ENCODE measurements at places on chromosomes 6 and 20.

- DNase-seq = no peak
These were observed 117.6 kb downstream of the MRPL14 start for GRCh38 chr6:44009425-44010321.

GRCh38 chr20:57803508-57804005 is 93.7 kb upstream of the PMEPA1 start:
- DNase-seq = no peak

GRCh38 chr20:61706259-61706961 is 359.3 kb downstream of the TAF4 start:
- DNase-seq = no peak

DNA sequence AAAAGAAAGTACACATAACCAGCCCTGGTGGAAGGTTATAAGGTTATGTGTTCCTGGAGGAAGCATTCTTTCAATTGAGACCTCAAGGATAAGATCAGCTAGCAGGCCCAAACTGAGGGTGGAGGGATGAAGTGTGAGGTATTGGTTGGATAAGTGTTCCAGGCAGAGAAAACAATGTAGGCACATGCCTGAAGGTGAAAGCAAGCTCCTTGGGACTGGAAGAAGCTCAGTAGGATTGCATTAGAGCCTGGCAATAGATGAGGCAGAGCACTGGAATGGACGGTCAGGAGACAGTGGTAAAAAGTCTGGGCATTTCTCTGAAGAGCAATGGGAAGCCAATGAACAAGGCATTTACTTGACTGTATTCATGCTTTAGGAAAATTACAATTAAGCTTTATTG is 89.9 kb upstream of the SHLD1 start:
- no peak for DNase-seq

DNA sequence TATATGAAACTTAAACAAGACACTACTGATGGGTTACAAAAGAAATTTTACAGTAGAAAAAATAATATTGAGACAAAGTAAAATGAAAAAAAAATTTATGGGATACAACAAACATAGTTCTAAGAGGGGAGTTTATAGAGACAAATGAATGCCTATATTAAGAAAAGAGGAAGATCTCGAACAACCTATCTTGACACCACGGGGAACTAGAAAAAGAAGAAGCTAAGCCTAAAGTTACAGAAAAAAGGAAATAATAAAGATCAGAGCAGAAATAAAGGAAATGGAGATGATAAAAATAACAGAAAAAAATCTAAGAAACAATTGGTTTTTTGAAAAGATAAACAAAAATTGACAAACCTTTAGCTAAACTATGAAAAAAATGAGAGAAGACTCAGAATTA is 9.1 kb upstream of the ECHDC1 start:
- DNase-seq = no peak

- no peak for DNase-seq
These were observed 90.4 kb downstream of the CEP162 start for GRCh38 chr6:84137051-84137375.

DNA sequence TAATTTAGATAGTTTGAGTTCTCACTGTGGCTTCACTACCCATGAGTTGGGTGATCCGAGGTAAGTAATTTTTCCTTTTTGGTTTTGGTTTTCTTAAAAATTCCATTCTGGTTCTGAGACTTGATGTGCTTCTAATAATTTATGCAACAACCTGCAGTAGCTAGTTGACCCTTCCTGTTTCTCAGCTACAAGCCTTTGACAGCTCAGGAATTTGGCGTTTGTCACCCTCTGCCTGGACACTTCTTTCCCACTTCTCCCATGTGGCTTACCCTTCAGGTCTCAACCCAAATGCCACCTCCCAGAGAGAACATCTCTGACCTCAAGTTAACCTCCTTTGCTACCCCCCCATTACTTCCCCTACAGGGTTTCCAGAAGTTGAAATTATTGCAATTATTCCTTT is 49.7 kb upstream of the TSHZ2 start:
- DNase-seq = no peak

- no peak for DNase-seq
These were observed 49.9 kb downstream of the IPCEF1 start for GRCh38 chr6:154306696-154307095.

- DNase-seq = no peak
These were observed 28.7 kb downstream of the FKBP1A start for GRCh38 chr20:1364106-1364505.

DNA sequence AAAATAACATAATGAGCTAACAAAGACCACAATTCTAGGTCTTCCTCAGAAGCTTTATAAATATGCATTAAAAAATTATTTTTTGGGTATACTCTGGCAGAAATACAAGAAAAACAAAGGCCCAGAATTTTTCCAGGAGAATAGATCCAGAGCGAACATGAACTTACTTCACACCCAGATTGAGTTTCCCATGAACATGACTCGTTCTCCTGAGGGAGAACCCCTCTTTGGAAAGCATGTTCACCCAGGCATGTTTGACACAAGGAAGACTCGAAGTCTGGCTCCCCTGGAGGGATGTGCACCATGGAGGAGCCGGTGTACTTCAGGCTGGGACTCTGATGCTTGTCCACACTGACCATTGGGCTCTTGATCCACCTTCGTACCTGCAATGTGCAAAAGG is 56.1 kb downstream of the SGK1 start:
- DNase-seq = no peak

GRCh38 chr6:152246554-152247337 is 390.4 kb downstream of the SYNE1 start:
- no peak for DNase-seq

DNA sequence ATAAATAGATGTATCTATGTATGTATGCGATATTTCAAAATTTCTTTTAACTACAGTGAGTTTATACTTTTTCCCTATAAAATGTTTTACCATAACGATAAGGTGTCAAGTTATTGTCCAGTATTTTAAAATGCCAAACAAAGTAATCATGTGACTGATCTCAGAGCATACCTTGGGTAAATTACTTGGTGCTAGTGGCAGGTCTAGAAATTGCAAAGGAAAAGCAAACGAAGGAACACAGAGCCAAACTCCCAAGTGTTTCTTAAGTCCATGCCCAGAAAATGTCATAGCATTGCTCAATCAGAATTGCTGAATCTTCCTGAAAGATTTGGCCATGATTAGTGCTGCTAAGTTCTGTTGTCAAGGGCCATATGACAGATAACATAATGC is 77.5 kb downstream of the CAP2 start:
- no peak for DNase-seq

- no peak for DNase-seq
These were observed 572.0 kb downstream of the KIF16B start for GRCh38 chr20:16001286-16001685.

DNA sequence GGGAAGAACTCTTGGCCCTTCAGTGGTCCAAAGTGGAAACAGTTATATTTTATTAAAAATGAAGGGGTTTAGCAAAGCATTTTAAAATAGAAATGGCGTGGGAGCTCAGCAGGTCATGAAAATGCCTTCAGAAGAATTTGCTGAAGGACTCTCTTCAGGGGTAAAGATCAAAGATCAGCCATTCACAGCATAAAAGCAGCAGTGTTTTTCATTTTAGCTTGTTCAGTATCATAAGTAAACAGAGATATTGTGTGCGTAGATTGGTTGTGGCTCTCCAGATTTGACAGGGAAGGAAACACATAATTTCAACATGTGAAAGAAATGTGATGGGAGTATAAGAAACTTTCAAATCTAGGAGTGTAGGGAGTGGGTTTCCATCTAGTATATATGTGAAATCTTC is 519.2 kb upstream of the MAP3K7 start:
- no peak for DNase-seq

DNA sequence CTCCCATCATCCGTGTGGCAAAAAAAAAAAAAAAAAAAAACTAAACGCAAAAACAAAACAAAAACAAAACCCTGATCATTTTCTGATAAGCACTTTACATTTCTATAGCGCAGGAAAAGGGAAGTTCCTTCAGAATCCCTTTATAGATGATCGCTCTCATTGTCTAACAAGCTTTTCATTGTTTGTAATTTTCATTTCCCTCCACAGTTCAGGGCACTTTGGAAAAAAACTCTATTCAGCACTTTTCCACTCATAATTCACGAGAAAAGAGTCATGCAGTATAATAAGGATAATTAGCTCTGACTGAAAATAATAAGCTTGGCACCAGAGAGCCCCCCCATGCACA is 89.4 kb upstream of the ATXN1 start:
- DNase-seq = no peak

GRCh38 chr20:34998331-34998950 is 42.8 kb downstream of the MYH7B start:
- DNase-seq = no peak

DNA sequence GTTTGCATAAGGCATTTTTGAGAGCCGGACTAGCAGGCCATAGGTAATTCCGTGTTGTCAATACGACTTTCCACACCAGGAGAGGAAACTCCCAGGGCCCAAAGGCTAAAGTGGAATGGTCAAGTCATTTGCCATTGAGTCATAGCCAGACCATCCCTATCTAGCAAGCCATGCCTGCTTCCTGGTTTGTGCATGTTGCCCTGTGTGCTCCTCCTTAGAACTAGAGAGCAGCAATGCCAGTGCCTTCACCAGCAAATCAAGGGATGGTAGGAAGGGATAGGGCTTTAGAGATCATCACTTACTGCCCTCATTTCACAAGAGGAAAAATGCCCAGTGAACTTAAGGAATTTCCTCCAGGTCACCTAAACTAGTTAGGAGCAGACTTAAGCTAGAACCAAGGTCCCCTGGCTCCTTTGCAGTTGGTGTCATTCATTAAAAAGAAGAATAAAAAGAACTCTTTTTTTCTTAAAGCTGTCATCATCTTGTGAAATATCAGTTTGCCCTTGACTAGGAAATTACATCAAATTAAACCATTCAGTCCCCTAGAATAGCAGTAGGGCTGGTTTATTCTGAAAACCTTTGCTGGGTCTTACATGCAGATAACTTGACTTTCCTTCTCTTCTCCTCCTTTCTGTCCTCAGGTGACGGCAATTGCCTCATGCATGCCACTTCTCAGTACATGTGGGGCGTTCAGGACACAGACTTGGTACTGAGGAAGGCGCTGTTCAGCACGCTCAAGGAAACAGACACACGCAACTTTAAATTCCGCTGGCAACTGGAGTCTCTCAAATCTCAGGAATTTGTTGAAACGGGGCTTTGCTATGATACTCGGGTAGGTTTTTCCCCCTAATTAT is 7.4 kb downstream of the TNFAIP3 start:
- DNase-seq = no peak

DNA sequence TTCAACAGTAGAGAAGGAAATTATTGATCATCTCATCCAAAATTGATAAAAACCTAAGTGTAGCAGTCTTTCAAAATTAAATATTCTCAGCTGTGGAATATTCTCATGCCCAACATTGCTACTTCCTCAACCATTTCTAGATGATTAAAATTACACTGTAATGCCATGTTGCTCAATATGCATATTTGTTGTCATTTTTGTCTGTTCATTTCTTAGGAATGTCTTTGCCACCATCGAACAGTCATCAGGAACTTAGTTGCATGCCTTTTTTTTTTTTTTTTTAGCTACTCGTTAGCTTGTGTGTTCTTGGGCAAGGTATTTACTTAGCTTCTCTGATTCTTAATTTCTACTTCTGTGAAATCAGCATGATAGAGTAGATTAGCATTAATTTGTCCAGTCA is 188.6 kb downstream of the DTNBP1 start:
- DNase-seq = no peak

DNA sequence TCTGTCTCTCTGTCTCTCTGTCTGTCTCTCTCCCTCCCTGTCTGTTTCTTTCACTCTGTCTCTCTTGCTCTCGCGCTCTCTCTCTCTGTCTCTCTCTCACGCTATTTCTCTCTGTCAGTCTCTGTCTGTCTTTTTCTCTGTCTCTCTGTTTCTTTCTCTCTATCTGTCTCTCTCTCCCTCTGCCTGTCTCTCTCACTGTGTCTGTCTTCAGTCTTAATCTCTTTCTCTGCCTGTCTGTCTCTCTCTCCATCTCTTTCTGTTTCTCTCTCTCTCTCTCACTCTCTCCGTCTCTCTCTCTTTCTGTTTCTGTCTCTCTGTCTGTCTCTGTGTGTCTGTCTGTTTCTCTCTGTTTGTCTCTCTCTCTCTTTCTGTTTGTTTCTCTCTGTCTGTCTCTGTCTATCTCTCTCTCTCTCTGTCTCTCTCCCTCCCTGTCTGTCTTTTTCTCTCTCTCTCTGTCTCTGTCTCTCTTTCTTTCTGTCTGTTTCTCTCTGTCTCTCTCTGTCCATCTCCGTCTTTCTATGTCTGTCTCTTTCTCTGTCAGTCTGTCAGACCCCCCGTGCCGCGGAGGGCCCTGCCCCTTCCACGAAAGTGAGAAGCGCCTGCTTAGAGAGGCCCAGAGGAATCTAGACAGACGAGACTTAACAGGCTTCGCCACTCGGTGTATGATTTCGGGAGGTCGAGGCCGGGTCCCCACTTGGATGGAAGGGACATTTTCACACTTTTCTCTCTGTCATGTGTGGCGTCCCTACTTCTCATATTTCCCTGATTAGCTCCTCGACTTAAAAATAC is 346.3 kb upstream of the DEFB115 start:
- no peak for DNase-seq

DNA sequence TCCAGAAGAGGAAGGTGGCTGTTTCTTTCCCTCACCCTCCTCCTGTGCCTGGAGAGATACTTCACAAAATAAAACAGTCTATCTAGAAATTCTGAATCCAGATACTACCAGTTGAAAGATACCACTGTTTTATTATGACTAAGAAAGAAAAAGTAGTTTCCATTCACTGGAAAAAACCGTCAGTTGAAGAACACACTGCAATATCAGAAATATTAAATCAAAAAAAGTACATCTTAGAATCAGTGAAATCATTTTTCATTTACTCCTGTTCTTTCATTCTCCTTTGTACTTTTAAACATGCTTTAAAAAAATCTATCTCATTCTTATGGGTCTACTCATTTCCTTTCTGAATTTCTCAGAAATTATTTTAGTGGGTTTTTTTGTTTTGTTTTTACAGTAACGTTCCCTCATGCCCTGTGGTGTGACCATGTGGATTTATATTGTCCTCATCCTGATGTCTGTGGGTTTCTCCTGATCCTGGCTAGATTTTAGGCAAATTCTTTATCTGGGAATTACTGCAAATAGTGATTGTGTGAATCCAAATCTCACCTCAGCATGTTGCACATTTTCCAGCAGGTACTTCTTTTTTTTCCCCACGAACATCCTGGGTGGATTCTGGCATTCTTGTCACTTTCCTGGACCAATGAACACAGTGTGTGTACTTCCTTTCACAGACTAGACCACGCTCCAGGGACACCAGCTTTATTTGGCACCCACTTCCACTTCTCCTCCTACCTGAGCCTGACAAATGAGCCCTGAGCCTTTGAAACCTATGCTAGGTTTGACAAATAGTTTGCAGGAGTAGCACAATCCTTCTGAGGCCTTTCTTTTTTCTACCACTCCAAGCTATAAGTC is 114.0 kb upstream of the LAMP5 start:
- no peak for DNase-seq

DNA sequence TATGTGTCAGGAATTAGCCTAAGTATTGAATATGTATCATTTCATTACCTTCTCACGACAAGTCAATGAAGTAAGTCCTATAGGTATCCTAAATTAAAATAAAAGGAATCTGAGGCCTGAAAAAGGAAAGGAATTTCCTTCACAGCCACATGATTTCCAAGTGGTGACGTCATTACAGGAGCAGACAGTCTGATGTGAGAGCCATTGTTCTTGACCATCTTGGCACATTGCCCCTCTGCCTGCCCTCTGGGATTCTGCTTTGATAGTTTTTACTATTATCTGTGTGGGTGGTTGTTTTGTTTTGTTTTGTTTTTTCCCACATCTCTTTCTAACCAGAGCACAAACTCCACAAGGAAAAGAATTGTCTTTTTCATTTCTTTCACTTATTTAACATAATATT is 219.8 kb upstream of the UFL1 start:
- no peak for DNase-seq

Measured in activated T-helper 1 cell treated with Interleukin-2 at 50 U/mL for 16 hours (primary cell).